ENCODE measurements at places on chromosomes 16 and 17.

GRCh38 chr17:12229335-12229734 lies 208.7 kb downstream of the MAP2K4 start:
- no peak for DNase-seq

DNA sequence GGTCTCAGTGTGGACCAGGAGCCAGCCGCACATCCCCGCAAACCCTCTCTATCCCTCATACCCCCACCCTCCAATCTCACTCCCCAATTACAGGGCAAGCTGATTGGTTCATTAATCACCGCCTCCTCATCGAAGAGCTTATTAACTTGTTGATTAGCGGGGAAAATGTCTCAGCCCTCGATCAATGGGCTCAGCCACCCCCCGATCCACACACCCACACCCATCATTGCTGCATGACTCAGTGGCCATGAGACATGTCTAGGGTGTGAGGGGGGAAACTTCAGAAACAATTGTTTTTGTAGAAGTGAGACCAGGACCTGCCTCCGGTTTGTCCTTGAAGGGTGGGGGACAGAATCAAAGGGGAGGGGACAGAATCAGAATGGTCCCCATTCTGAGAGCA lies 2.5 kb upstream of the PYY start:
- DNase-seq, result no peak

DNA sequence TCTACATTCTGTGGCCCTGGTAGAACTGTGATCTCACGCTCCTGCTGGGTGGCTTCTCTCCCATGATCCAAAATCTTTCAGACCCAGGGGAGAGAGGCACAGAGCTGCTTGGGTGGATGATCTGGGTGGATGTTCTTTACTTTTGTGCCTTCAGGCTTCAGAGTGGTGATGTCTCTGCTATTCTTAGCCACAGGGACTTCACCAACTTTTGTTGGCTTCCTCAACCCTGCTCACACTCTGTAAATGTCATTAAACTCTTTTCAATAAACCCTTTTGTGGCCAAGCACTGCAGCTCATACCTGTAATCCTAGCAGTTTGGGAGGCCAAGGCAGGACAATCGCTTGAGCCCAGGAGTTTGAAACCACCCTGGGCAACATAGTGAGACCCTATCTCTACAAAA lies 7.6 kb downstream of the CLEC10A start:
- DNase-seq, result no peak

GRCh38 chr17:28216052-28216451 lies 102.9 kb upstream of the TMEM97 start:
- DNase-seq, result no peak

GRCh38 chr17:65987988-65988387 lies 203.9 kb downstream of the CEP112 start:
- DNase-seq, result no peak

- no peak for DNase-seq
These were observed 505.8 kb upstream of the HSBP1 start for GRCh38 chr16:83301971-83302370.

DNA sequence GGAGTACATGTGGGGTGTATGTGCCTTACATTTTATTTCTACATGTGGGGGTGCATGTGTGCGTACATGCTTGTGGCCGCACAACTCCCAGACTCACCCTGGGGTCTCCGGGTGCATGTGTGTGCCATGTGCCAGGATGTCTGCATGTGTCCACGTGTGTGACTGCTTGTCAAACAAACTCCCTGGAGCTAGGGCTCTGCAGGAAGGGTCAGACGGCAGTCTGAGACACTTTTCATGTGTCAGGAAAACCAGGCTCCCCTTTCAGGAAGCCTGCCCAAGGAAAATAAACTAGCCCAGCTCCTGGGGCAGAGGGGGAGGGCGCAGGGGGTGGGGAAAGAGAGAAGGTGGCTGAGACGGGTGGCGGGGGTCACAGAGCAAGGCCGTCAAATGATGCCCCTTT lies 44.7 kb downstream of the FZD2 start:
- no peak for DNase-seq

GRCh38 chr16:17835118-17835876 lies 364.5 kb upstream of the XYLT1 start:
- no peak for DNase-seq

GRCh38 chr17:9239793-9240658 lies 218.7 kb downstream of the NTN1 start:
- DNase-seq, result no peak

DNA sequence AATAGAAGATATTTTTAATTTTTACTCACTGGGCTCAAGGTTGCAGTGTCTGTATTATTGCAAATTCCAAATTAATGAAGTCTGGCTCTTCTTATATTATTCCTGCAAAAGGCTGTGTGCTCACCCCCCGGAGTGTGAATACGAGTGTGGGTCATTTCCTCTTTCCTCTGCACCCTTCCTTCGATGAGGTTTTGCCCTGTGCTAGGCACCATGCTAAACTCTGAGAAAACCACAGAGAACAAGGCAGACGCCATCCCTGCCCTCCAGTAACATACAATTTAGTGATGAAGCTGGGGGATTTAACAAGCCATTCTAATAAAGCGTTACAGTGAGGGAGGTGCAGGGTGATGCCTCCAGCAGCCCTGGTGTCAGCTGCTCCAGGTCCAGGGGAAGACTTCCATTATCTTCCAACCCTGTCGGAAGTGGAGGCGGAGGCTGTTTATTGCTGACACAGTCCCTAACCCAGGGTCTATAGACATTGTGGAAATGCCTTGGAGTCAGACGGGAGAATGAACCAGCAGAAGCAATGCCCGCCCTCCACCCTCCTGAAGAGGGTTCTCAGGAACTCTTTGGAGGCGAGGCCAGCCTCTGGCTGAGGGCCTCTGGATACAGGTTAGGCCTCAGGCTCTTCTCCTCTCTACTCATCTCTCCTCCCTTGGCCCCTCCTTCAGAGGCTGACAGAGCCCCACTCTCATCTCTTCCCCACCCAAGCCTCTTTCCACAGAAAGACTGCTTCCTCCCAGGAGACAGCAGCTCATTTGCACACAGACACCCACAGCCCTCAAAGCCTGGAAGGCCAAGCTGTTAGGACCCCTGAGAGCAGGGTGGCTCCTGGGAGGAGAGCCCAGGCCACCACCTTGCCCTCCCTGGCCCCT lies 2.0 kb upstream of the ACE start:
- no peak for DNase-seq

DNA sequence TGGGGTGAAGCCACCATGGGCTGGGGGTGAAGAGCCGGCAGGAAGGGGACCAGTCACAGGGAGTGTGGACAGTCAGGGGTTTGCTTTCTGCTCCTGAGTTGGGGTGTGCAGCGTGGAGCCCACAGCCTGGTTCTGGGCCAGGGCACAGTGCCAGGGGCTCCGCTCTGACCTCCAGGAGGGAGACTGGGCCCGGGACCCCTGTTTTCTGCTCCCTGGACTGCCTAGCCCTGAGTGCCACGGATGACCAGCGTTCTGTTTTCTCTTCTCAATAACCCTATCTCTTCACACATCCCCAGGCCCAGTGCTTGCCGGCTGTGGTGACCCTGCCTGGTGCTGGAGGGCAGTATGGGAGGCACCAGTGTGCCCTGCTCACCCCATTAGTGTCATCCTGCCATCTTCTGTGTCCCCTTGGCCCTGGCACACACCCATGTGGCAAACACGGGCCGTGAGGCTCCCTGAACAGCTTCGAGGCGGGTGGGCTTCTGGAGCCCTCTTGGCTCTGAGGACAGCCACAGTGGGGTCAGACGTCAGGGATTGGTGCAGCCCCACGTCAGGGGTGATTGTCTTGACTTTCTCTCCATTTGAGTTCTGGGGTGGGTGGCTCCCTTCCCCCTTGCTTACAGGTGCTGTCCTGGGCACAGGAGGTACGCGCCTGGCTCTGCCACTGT lies 1.1 kb downstream of the CEMP1 start:
- no peak for DNase-seq

- peak; percentile 20 for DNase-seq
These were observed 3.6 kb upstream of the HROB start for GRCh38 chr17:44137891-44138709.

- no peak for DNase-seq
These were observed 8.4 kb downstream of the SRL start for GRCh38 chr16:4233431-4233830.

DNA sequence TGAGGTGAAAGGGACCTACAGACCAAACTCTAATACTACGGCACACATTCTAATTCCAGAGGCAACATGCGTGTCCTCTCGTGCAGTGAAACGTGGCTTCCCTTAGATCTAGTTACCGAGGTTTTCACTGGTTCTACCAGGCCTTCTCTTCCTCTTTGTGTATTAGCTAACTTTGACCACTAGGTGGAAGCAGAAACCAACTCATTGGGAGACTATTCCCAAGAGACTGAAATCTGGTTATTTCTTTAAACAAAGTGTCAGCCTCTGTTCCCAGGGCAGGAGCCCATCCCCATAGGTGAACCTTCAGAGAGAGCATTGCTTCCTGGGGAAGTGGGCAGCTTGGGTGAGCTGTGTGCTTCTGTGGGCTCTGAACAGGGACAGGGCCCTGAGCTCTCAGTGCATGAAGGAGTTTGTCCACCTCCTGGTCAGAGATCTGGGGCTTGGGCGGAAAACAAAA lies 19.7 kb upstream of the RCVRN start:
- no peak for DNase-seq

DNA sequence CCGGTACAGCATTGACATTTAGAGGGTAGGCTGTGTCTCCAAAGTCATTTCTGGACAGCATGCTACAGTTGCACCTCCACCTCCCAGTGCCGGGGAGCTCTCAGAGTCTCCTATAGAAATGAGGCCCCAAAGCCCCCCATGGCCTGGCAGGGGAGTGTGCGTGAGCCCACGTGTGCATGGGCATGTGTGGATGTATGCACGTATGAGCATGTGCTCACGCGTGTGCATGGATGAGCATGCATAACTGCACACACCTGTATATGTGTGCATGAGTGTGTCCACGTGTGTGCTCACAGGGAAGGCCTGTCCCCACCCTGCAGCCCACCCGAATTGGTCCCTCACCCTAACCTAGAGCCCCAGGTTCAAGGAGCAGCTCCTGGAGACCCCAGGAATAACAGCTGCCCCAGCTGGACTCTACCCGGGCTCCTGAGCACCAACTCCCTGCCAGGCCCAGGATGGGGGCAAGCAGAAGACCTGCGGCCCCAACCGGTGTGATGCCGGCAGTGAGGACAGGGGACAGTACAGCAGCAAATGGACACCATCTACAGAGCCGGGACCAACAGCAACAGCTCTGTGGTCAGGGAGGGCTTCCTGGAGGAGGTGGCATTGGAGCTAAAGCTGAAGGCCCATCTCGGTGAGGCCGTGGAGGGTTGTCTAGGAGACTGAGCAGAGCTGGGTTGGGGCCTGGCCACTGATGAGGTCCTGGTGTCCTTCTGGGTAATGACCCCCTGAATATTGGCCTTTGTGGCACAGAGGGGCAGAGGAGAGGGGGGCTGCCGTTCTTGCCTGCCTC lies 35.1 kb downstream of the ZNF469 start:
- no peak for DNase-seq

GRCh38 chr17:51640108-51640622 lies 379.8 kb downstream of the UTP18 start:
- no peak for DNase-seq

DNA sequence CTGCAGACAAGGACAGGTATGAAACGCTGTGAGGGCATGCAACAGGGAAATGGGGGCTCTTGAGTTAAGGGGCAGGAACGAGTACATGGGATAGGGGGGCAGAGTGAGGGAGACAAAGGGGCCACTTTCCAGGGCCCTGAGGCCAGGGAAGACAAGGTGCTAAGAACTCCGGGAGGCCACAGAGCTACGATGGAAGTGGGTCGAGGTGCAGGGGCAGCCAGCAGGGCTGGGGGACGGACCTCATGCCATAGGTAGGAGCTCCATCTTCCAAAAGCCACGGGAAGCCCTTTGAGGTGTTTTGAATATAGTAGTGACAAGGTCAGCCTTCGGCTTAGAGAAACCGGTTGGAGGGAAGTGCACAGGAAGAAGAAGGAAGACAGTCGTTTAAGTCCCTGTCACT lies 35.6 kb downstream of the RBFOX3 start:
- DNase-seq, result no peak

- no peak for DNase-seq
These were observed 4.0 kb downstream of the IRX5 start for GRCh38 chr16:54934481-54935265.

- DNase-seq, result no peak
These were observed 16.8 kb downstream of the PIRT start for GRCh38 chr17:10821054-10821453.

GRCh38 chr16:73040136-73040535 lies 7.8 kb downstream of the ZFHX3 start:
- no peak for DNase-seq

DNA sequence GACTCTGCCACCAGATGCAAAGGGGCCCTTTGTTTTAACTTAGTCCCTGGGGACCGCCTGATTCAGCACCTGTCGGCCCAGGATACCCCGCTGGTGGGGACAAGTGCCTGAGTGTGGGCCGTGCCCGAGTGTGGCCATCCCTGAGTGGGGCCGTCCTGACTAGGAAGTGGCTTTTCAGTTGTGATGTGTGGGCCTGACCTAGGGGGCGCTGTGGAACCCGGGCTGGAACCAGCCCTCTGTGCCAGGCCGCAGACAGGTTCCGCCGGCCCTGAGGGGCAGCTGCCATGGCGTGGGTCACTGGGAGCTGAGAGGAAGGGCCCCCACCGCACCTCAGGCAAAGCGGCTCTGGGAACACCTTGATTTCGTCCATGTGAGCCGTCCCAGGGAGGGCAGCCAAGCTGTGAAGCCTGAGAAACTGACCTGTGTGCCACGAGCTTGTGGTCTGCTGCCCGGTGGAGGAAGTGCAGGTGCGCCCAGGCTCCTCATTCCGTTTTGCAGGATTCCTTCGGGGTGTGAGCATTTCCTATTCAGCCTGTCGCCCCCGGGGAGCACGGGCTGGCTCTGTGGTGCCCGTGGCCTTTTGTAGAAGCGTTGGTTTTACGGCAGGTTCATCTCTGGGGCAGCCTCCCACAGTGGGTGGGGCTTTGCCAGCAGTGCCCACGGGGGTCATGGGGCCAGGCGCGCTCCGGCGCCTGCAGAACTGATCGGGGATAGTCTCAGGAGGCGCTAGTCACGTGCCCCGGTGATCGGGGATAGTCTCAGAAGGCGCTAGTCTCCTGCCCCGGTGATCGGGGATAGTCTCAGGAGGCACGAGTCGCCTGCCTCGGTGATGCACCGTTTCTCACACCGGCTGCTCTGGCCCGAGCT lies 5.3 kb downstream of the RPL13 start:
- no peak for DNase-seq

DNA sequence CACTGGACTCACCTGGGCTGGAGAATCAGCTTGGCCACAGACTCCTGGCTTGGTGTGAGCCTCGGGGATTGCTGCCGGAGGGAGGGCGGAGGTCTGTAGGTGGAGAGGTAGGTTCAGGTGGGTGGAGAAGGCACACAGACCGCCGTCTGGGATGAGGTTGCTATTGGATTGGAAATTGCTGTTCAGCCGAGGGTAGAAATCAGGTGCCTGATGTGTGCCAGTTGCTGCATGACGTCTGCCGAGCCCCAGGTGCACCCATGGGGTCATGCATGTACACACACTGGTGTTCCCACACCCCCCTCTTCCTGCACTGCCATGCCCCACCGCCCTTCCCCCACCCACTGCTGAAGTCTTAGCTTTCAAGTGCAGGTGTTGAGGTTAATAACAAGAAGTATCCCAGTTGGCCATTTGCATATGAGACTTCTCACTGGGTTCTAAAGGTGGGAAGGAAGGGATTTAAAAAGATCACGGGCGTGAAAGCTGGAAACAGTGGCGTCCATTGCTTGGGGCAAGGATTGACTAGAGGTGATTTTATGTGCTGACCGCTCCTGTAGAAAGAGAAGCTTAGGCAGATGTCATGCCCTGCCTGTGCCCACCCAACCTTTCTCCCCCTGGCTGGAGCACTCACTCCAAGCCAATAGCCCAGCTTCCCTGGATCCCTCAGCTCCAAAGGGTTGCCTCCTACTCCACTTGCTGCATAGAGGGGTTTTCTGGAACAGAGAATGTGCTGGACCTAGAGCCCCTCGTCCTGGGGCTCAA lies 193.6 kb downstream of the CCDC182 start:
- peak; percentile 57 for DNase-seq
